ENCODE measurements at places on chromosomes 1 and 21.

DNA sequence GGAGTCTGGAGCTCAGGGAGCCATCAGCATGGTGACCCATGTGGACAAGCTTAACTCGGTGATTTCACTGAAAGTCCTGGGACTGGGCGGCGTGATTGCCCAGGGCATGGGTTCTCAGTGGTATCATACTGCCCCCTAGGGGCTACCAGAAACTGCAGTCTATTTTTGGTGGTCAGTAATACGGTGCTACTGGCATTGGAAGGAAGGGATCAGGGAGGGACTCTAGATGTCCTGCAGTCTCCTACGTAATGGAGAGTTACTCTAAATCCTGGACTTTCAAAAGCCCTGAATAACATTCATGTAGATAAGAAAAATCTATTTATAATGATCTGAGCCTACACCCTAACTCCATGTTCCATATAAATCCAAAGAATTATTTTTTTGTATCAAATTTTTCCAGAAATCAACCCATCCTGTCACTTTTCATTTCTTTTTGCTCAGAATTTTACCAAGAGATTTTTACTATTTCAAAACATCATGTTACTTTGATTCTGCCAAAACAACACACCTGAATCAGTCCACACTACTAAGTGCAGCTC, 37.3 kb downstream of the PABPC4 start:
- peak; percentile 74 for DNase-seq

- no peak for DNase-seq
Observed at GRCh38 chr1:116318897-116319296, 54.1 kb upstream of the ATP1A1 start.

DNA sequence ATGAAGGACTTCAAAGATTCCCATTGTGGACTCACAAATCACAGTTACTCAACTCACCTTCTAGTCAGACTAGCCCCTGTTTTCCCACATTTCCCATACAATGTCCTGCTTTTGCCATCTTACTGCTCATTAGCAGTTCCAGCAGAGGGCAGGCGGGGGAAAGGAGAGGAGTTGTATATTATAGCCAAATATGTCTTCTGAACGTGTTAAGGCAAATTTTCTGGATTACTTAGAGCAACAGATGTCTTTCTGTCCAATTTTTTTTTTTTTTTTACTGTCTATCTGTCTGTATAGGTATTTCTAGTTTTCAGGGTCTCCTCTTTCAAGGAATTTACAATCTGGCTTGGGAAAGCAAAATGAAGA, 29.9 kb upstream of the DDAH1 start:
- DNase-seq, result peak; percentile 79

DNA sequence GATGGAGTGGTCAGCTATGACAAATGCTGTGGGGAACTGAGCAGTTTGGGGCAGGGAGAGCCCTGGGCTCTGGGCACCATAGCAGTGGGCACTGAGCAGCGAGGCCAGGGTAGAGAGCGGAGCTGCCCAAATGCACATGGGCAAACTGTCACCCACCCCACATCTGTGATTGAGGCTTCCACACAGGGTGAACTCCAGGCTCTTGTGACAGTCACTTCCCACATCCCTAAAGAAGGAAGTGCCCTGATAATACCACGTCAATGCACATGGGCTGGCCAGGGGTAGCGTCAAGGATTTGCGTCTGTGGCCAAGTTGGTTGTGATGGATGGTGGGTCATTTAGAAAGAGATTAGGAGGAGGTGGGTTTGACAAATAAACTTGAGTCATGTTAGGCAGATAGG, 2.6 kb upstream of the GUCA2B start:
- no peak for DNase-seq

GRCh38 chr1:80847904-80848303, 952.8 kb upstream of the ADGRL2 start:
- DNase-seq, result no peak

GRCh38 chr1:26608895-26609294, 79.3 kb downstream of the RPS6KA1 start:
- DNase-seq, result no peak

- no peak for DNase-seq
Observed at GRCh38 chr1:182610606-182611194, 6.5 kb upstream of the RGS16 start.

- no peak for DNase-seq
Observed at GRCh38 chr21:45294509-45295291, 7.0 kb upstream of the POFUT2 start.

Data from MCF 10A (cell line).